ENCODE measurements at places on chromosomes 7 and 10.

- DNase-seq, result no peak
These were observed 153.1 kb downstream of the TRIL start for GRCh38 chr7:28804990-28805389.

DNA sequence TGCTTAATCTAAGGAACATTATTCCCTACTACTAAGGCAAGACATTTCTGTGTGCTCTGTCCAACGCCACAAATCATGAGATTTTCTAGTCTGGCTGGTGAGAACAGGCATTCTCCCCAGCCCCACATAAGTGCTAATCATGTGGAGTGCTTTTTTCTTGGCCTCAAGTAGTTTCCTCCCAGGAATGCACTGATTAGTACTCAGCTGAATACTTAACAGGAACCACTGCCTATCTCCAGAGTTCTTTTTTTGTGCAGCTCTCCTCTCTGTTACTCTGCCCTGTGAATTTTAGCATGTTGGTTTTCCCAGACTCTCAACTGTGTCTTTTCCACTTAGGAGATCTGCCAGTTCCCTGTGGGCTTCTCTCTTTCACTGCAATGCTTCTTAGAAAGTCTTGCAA, 1098.5 kb upstream of the LRRTM3 start:
- DNase-seq, result no peak

- DNase-seq, result no peak
These were observed at the start of gene PRSS2 for GRCh38 chr7:142770661-142771352. PRSS2 (plus strand) TSS chr7:142770970; CDS start chr7:142770983, 13 bp downstream.

GRCh38 chr7:102094316-102094650, 192.4 kb upstream of the SH2B2 start:
- no peak for DNase-seq

GRCh38 chr10:73759512-73760115, 15.4 kb downstream of the SEC24C start:
- no peak for DNase-seq

DNA sequence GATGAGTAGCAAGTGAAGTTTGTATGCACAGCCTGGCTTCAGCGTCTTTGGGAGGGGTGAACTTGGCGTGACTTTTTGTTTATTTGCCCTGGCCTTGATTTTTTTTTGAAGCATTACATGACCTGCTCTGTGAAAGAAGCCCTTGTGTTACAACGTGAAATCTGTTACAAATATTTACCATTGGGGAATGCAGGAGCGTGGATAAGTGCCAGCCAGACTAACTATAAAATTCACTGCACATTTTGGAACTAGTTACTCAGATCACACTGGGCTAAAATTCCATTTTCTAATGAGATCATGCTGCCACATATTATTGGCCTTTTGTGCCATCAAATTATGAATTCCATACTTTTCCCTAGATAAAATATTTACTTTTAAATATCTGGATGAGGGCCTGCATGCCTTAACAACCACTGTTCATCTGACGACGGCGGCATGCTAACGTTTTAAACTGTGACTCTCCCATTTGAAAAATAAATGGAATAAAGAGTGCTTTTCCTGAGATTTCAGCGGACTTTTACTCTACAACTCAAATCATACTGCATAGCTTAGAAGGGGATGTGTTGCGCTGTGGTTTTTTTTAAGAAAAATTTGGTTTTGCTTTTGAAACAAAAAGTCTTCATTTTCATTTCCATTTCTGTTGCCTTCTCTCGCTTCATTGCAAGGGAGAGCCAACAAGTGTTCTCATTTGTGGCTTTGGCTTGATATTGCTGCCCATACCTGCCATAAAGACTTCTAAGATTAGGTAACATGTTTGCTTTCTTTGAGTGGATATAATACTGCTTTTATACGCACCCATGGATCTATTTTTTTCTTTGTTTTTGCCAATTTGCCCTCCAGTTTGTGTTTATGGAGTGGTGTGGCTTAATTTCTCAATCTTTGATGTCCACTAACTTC, 352.2 kb downstream of the TFEC start:
- DNase-seq, result no peak

GRCh38 chr7:17971411-17971810, 31.1 kb upstream of the SNX13 start:
- DNase-seq, result no peak

DNA sequence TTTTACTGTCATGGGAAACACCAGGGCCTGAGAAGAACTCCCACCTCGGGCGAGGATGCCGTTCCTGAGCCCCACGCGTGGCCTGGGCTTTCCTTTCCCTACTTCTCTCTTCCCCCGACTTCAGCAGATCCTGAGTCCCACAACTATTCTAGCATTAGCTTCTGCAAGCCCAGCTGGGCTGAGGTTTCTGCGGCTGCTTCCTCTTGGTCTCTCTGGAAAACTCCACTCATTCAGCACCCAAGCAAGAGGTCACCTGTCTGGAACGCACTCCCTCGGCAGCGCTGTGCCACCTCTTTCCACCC, 761 bp upstream of the DOCK1 start:
- DNase-seq, result no peak

GRCh38 chr7:131342864-131343442, 15.3 kb downstream of the MKLN1 start:
- no peak for DNase-seq

DNA sequence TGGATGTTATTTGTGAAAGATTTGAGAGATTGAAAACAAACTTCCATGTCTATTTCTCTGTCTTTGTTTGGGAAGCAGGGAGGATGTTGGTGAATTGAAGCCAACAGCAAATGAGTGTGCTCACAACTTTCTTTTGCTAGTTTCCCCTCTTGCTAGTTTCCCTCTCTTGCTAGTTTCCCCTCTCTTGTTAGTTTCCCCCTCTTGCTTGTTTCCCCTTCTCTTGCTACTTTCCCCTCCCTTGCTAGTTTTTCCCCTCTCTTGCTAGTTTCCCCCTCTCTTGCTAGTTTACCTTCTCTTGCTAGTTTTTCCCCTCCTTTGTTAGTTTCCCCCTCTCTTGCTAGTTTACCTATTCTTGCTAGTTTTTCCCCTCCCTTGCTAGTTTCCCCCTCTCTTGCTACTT, 613.3 kb downstream of the LRMDA start:
- DNase-seq, result no peak

DNA sequence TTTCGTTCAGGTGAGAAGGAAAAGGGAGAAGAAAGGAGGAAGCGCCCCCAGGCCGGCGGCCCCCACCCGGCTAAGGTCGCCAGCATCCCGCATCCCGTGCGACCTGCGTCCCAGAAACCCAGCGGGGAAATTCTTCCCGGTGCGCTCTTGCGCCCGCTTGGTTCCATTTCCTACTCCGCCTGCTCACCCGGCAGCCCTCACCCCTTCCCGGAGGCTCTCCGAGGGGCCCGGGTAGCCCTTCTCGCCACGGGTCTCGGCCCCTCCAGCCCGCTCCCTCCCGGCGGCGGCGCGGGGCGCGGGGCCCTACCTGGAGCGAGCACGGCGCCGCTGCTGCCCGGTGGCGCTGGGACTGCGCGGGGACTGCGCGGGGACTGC, at the start of gene PRKCQ:
PRKCQ (minus strand) TSS at position 373 of the 375 bp plus-strand sequence. CDS start 65,141 bp downstream, outside the sequence.
- no peak for DNase-seq

DNA sequence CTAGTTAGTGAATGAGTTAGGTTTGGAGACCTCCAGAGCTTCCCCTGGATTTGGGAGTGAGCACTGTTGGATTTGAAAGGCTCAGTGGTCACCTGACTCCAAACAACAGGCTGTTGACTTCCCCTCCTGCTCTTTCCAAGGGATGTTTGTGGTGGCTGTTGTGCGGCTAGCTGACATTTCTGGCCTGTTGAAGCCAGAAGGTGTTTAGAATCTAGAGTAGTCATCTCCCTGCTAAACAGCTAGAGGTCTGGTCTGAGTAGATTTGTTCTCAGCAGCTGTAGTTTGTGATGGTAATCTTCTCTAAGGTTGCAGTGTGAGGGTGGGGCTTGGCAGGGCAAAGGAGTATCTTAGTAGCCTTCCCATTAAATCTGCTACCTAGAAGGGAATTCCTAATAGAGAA, 30.1 kb downstream of the BPGM start:
- no peak for DNase-seq

- DNase-seq, result no peak
These were observed 35.0 kb downstream of the GNA12 start for GRCh38 chr7:2808891-2809665.

- no peak for DNase-seq
These were observed 88.7 kb upstream of the ZWINT start for GRCh38 chr10:56449770-56450169.

DNA sequence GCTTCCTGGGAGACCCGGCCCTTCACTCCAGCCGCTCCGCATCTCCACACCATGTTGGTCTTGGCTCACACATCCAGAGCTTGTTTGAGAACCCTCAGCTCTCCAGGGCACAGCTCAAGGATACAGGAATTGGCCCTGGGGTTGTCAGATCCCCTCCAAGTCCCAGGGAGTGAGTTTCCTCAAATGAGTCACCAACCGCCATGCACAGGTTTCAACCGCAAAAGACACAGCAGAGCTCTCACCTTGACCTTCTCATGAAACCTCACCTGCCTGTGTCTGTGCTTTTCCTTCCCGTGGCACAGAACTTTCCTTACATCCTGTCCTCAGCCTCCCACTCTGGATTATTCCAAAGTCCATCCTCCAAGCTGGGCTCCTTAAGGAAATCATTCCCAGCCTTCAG, 20.6 kb downstream of the AZGP1 start:
- DNase-seq, result no peak

DNA sequence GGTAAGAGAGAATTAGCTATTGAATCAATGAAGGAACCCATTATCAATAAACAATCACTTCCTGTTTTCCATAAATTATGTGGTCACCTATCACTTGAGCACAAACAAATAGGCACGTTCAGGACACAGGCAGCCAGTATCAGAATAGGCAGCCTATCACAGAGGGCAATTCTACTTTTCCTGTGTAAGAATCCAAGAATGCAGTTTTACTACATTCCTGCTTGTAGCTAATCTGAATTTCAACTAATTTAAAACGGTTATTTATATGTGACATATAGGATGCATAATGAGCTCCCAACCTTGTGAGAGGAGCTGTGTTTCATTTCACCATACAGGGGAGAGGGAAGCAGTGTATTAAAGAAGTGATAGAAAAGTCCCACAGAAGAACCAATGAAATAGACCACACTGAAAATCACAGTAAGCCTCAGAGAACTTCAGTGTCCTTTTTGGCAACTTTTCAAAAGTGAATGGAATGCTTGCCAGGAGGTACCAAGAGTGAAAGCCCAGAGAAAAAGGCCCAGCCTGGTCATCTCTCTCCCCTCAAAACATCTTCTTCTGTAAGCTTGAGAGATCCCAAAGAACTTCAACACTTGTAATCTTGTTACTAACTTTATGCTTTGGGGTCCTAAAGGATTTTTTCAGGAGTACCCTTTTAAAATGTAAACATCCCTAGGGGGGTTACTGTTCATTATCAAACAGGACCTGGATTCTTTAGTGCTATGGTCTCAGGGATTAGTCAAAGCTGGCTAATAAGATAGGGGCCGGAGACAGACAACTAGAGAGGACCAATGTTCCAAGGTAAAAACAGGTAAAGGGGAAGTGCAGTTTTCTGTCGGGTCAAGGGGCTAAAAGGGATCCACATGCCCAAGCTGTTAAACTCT, 1.3 kb downstream of the IMMP2L start:
- DNase-seq, result no peak

- no peak for DNase-seq
These were observed 58.0 kb downstream of the ESYT2 start for GRCh38 chr7:158771213-158771834.

DNA sequence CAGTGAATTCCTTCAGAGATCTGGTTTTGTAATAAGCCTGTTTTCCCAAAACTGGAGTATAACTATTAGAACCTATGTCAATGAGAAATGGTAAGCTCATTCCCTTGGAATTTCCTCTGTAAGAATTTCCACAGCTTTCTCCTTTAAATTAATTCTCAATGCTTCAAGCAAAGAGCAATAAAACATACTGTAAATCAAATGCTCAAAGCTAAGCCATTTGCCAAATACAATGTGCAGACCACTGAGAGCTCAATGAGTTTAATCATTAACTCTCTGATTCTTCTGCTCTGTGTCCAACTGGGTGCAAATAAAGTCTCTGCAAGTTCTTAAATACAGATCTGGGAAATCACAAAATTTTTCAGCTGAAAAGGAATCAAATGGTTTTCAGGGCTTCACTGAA, 227.6 kb upstream of the IMMP2L start:
- no peak for DNase-seq

DNA sequence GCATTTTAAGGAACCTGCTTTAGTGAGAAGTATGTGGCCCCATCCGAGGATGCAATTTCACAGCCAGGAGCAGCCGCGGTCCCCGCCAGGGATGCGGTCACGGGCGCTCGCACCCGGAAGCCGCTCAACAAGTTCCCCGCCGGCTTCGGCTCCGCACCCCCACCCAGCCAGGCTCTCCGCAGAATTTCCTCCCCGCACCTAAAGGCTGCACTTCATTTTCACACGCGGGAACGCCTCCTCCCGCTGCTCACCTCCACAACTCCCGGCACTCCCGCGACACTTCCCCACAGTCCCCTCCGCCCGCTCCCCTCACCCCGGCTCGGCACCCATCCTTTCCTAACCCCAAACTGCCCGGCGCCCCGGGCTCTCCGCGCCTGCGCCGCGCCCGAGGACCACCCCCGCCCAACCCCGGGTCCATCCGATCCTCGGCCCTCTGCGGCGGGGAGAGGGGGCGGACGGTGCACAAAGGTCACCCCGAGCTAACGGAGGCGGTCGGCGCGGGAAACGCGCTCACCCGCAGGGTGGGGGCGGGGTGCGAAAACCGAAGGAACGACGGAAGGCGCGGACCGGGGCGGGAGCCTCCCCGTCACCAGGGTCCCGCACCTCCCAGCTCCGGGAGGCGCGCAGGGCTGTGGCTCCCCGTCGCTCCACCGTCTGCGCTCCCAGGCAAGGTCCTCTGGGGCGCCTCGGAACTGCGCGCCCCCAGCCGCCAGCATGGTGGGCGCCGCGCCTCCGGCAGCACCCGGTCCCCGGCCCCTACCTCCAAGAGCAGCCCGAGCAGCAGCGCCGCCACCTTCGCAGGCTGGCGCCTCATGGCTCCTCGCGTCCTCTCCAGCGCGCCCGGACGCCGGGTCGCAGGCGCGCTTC, 558 bp downstream of the VOPP1 start:
- DNase-seq, result no peak

- no peak for DNase-seq
These were observed 60.6 kb upstream of the AUTS2 start for GRCh38 chr7:69537691-69538090.

DNA sequence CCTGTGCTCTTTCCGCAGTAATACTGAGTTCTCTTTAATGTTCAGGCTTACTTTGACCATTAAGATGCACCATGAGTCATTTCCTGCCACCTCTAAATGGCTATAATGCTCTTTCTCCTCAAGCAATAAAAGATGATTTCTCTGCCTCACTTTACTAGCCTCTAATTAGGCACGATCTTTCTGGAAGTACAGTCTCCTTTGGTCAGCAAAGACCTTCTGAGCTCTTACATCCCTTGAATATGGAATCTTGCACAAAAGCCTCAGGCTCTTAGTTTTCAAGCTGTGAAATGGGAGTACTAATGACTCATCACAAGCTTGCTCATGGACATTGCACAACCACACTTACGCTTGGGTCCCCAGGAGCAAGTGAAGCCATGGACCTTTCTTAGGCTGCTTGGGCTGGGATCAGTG, 85.9 kb downstream of the FRMD4A start:
- no peak for DNase-seq

- DNase-seq, result no peak
These were observed 68.4 kb upstream of the ADO start for GRCh38 chr10:62736168-62736546.

All from nucleus accumbens (tissue), 56 donors.